ENCODE measurements at places on chromosomes 7 and 10.

DNA sequence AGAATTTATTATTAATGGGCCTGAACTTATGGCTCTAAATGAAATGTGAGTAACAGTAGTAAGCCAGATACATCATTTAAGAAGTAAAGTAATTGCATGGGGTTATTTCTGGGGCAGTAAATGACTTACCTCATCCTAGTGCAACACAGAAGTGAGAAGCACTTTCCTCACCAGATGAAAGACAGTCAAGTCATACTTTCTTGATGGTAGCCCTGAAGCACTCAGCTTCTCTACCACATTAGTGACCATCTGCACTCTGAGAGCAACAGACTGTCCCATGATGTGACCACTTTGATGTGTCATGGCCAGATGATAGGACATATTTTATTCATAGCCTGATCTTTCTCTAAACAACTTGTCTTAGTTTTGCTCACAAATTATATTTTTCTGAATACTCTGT is 369.5 kb upstream of the PHF14 start:
- no peak for DNase-seq
- no peak overlapping the region for H3K27ac ChIP-seq
- no peaks in the 10 kb centered on the region for H3K36me3 ChIP-seq

GRCh38 chr7:50863053-50863452 is 80.4 kb upstream of the GRB10 start:
- H3K4me3 ChIP-seq, result no peak overlapping the region
- peaks cover 9% of the 10 kb centered on the region for H3K4me1 ChIP-seq
- no peak for DNase-seq
- H3K27ac ChIP-seq, result no peak overlapping the region
- no peaks in the 10 kb centered on the region for H3K36me3 ChIP-seq
- no peaks in the 10 kb centered on the region for H3K27me3 ChIP-seq

- no peaks in the 10 kb centered on the region for H3K4me1 ChIP-seq
- H3K36me3 ChIP-seq, result no peaks in the 10 kb centered on the region
- no peaks in the 10 kb centered on the region for H3K27me3 ChIP-seq
- H3K27ac ChIP-seq, result no peak overlapping the region
Measured at GRCh38 chr7:19623676-19624075, 85.2 kb downstream of the POLR1F start.

DNA sequence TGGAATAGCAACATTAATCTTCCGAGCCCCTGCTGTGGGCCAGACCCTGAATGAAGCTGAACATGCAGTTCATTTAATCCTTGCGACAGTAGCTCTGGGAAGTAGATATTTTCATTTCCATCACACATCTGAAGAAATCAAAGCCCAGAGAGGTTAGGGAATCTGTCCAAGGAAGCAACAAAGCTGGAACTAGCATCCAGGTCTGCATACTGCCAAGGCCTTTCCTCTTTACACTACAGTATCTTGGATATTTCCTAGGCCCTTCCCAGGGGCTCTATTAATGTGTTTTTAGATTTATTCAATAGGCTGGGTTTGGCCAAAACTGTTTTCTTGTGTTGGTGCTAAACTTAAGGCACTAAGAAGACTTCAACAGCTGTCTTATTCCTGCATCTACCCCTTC is 48.1 kb downstream of the FAM13C start:
- no peaks in the 10 kb centered on the region for H3K36me3 ChIP-seq
- no peak for DNase-seq
- no peaks in the 10 kb centered on the region for H3K27me3 ChIP-seq
- H3K4me3 ChIP-seq, result no peak overlapping the region
- peaks cover 2% of the 10 kb centered on the region for H3K4me1 ChIP-seq

GRCh38 chr10:4212111-4212630 is 427.2 kb upstream of the KLF6 start:
- DNase-seq, result no peak
- H3K4me3 ChIP-seq, result no peak overlapping the region
- H3K27me3 ChIP-seq, result no peaks in the 10 kb centered on the region
- H3K4me1 ChIP-seq, result peaks cover 22% of the 10 kb centered on the region

GRCh38 chr7:32115831-32116230 is 45.6 kb upstream of the PDE1C start:
- H3K4me3 ChIP-seq, result no peak overlapping the region
- H3K27me3 ChIP-seq, result no peaks in the 10 kb centered on the region
- no peaks in the 10 kb centered on the region for H3K36me3 ChIP-seq
- DNase-seq, result no peak
- H3K27ac ChIP-seq, result no peak overlapping the region

GRCh38 chr10:8052341-8052955 is 2.0 kb upstream of the GATA3 start:
- no peak overlapping the region for H3K4me3 ChIP-seq
- no peaks in the 10 kb centered on the region for H3K36me3 ChIP-seq

Measured in cardiac muscle cell (in vitro differentiated cells and primary cell).